ENCODE measurements at places on chromosomes 2 and 18.

GRCh38 chr2:12032975-12033374 is 286.5 kb downstream of the LPIN1 start:
- peak; percentile 24 for DNase-seq

DNA sequence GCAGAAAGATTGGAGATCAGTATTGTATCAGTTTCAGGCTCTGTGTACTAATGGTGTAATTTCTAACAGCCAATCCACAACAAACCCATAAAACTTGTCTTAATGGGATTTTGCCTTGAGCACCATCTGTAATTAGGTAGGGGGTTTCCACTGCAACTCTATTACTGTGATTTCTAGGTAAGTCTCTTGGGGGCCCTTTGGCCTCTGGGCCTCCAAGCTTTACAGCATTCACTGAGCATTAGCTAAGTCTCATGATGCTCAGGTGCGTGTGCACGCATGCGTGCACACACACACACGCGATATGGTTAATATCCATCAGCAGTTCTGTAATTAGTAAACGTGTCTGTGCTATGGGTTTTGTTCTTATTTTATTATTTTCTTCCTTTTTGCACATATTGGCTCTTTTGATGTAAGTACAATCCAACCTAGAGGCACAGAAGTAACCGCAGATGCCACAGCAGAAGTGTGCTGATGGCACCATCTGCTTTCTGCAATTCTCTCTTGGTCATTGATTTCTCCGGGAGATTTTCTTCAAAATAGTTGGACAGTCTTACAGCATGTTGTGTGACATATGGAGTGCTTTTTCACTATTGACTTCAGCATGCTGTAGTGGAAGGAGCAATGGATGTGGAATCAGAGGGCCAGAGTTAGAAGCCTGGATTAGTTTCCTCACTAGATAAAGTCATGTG is 592.0 kb downstream of the LRRTM4 start:
- no peak for DNase-seq

- no peak for DNase-seq
These were observed 362.5 kb upstream of the ACVR2A start for GRCh38 chr2:147482111-147482895.

- DNase-seq, result peak; percentile 31
These were observed 478.2 kb downstream of the ARHGAP15 start for GRCh38 chr2:143607231-143608062.

DNA sequence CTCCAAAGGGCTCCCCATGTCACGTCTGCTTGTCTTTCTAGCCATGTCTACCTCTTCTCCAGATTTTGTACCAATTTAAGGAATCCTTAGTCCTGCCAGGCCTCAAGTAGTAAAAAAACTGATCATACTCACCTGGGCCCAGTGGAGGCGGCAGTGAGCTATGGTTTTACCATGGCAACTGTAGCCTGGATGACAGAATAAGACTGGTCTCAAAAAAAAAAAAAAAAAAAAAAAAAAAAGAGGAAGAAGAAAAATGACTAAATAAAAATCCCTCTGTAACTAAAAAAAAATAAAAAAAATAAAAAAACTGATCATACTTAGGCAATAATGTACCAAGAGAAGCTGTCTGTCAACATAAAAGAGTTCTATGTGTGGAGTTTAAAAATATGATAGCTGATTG is 221.6 kb downstream of the NR4A2 start:
- no peak for DNase-seq

DNA sequence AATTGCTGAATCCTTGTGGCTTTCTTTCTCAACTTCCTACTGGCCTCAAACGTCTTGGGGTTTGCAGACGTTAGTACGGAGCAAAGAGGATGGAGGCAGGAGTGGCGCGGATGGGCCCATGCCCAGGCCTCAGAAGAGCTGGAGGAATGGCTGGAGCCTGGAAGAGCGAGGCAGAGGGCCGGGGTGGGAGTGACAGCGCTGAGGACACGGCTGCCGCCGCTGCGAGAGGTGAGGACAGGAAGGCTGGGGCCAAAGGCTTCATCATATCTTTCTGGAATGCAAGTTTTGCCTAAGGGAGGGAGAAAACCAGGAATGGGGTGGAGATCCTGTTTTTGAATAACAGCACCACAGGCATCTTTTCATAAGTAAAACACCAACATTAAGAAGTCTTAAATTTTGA is 178.5 kb upstream of the SESTD1 start:
- no peak for DNase-seq

GRCh38 chr2:58571181-58571852 is 330.2 kb upstream of the FANCL start:
- DNase-seq, result peak; percentile 74

DNA sequence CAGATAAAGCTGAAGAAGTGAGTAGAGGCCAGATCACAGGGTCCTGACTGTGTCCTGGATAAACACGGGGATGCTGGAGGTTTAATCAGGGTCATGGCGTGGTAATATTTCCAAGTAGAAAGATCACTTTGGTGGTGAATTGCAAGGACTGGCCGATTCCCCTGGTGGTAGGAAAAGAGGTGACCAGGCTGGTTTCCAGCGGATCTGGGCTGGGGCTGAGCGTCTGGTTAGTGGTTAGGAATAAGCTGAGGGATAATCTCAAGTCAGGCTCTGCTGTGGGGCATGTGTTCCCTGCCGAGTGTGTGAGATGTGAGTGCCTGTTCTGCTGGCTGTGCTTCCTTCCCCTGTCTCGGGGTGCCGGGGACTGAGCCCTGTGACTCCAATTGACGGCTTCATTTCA is 484.0 kb downstream of the TSN start:
- no peak for DNase-seq

- peak; percentile 39 for DNase-seq
These were observed 80.7 kb downstream of the ARHGAP28 start for GRCh38 chr18:6810191-6810590.

- DNase-seq, result no peak
These were observed 356.1 kb upstream of the ETAA1 start for GRCh38 chr2:67041051-67041450.

DNA sequence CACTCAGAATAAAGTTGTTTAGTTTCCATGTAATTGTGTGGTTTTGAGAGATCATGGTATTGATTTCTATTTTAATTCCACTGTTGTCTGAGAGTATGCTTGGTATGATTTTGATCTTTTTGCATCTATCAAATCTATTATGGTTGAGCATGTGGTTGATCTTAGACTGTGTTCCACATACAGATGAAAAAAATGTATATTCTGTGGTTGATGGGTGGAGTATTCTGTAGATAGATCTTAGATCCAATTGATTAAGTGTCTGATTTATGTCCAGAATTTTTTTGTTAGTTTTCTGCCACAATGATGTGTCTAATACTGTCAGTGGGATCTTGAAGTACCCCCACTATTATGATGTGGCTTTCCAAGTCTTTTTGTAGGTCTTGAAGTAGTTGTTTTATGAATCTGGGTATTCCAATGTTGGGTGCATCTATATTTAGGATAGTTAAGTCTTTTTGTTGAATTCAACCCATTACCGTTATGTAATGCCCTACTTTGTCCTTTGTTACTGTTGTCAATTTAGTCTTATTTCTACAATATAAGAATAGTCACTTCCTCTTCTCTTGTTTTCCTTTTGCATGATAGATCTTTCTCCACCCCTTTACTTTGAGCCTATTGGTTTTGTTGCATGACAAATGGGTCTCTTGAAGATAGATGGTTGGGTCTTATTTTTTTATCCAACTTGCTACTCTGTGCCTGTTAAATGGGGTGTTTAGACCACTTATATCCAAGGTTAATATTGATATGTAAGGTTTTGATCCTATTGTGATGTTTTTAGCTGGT is 101.8 kb downstream of the TRABD2A start:
- no peak for DNase-seq

DNA sequence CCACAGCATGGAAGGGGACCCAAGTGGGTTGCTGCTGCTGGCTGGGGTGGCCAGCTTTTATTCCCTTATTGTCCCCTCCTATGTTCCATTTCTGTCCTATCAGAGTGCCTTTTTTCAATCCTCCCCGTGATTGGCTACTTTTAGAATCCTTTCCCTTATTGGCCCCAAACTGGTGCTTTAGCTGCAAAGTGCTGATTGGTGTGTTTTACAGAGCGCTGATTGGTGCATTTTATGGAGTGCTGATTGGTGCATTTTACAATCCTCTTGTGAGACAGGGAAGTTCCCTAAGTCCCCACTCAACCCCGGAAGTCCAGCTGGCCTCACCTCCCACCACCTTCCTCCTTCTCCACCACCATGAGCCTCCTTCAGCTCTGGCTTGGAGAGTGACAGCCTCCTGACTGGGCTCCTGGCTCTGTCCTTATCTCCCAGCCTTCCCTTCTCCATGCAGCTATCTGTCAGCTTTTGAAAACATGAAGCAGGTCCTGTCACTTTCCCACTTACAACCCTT is 20.7 kb upstream of the PLB1 start:
- no peak for DNase-seq

- DNase-seq, result no peak
These were observed 3.7 kb upstream of the AFF3 start for GRCh38 chr2:100145893-100146656.

DNA sequence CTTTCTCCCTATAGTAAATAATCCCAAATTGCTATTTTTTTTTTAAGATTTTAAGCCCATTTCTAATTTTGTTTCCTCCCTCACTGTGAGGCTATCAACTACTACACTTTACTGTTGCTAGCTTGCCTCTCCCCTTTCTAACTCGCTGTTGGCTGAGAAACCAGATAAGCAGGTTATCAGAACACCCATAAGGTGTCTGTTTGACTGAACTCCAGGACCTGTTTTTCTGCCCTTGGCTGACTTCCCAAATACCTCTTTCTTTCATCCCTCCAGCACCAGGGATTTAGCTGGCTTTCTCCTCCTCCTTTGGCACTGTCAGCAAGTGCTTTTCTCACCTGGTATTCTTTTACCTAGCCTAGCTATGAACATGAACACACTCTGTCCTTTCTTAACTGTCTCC is 11.1 kb downstream of the TRAK2 start:
- DNase-seq, result no peak

- DNase-seq, result no peak
These were observed 165.5 kb downstream of the GCA start for GRCh38 chr2:162509288-162509968.

DNA sequence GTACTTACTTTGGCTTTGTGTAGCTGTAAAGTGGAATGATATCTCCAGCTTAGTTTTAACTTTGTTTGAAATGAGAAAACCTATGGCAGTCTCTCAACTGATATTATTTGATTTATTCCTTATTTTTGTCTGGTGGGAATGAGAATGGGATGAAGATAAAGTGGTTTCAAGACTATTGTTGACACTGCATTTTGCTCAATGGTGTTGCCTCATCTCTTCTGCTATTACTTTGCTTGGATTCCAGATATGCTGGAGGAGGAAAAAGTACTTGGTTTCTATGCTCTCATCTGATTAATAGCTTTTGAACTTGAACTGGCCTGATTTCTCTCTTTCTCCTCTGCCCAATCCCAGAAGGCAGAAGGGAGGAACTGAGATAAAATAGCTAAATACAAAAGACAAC is 198.2 kb downstream of the CTNNA2 start:
- DNase-seq, result peak; percentile 32

- peak; percentile 47 for DNase-seq
These were observed 43.9 kb upstream of the RFX8 start for GRCh38 chr2:101518578-101519492.

DNA sequence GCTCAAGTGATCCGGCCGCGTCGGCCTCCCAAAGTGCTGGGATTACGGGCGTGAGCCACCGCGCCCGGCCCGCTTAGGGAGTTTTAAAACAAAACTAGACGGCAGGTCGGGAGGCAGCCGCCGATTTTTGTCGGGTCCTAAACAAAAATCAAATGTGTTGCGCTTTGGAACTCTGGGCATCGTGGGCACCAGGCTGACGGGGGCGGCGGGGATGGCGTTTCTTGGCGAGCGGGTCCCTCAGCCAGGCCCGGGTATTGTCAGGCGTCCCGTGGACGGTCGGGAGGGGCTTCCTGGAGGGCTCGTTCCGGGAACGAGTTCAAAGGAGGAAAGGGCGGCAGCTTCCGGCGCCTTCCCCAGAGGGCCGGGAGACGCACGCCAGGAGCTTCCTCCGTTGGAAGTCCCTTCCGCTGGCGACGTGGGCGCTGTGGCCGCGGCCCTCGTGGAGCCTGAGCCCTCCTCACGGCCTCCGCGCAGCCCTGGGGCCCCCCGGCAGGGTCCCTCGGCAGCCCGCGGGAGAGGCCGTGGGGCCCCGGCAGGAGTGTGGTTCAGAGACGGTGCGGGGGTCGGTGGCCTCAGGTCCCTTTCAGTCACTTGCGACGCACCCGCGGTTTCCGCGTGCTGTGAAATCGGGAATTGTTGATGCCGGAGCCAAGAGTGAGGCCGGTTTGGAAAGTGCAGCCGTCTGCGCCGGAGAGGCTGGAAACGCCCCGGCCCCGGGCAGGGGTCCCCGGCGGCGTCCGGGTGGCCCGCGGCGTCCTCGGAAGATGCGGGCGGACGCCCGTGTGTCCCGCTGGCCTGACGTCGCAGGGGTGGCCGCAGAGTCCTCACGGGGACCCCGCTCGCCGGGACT is 59.3 kb downstream of the EMILIN2 start:
- no peak for DNase-seq

- no peak for DNase-seq
These were observed 127.2 kb downstream of the FHOD3 start for GRCh38 chr18:36424741-36425142.

GRCh38 chr18:21327101-21327500 is 85.1 kb downstream of the GREB1L start:
- DNase-seq, result no peak

DNA sequence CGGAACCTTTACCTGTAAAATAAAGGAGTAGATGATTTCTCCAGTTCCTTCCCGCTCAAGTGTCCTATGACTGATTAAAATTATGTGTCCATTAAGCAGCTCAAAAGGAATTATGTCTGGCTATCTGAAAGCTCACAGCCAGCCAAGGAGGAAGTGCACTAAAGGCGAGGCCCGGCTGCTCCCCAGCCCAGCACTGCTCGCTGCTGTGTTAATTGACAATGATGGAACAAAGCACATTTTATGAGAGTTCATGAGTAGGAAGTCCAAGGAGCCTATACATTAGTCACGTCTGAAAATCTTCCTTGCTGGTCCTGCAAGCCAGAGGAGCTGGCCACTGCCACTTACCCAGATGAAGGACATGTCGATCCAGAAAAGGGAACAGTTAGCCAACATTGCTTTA is 14.3 kb downstream of the TTC32 start:
- DNase-seq, result no peak

GRCh38 chr2:166341426-166341825 is 34.3 kb downstream of the SCN9A start:
- DNase-seq, result no peak

DNA sequence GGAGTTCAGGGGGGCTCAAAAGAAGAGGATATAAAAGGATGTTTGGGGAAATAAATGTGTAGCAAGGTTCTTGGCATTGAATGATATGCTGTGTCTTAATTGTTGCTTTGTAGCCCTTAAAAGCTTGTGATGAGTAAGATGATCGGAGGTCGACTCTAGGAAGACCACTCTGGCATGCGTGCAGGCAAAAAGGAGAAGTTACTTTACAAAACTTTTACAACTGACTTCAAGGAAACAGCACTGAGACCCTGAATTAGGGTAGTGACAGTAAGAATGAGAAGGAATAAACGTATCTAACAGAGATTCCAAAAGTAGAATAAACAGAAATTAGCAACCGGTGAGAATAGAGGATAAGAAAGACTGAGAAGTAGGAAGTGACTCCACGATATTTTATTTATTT is 228.7 kb upstream of the TANK start:
- no peak for DNase-seq
